ENCODE measurements at places on chromosomes 2 and 18.

GRCh38 chr18:23538001-23538400 is 34.7 kb downstream of the RMC1 start:
- DNase-seq: no peak

- DNase-seq: no peak
These were observed 417.1 kb downstream of the ANKRD30B start for GRCh38 chr18:15165048-15165447.

DNA sequence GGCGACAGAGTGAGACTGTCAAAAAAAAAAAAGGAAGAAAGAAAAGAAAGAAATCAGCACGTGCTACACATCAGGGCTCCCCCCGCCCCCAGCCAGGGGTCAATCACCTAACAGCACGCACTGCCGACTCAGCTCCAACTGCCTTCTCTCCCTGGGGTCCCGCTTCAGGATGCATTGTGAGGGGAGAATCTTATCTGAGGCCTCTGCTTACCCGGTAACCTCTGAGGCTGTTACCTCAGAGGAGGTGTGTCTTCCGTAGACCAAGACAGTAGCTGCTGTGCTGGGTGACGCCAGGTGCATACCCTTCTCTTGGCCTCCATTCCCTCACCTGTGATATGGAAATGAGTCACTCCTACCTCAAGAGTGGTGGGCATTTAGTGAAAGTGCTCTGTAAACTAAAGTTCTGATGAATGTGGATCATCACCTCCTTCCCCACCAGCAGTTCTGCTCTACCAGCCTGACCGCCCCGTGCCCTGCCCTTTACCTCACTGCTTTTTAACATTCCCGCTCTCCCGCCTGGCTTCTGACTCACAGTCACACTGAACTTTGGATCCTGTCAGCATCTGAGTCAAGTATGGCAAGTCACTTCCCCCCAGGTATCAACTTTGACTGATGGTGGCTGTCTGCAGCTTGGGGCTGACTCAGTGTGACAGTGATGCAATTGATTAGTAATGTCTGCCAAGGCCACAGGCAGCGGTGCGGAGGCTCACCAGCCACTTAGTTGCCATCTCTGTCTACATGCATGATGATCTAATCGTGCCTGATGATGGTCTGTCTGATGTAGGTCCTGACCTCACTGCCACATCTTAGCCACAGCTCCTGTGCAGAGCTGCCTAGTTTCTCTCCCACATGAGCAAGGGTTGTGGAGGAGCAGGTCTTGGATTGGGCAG is 20.1 kb downstream of the ARID5A start:
- DNase-seq: no peak

DNA sequence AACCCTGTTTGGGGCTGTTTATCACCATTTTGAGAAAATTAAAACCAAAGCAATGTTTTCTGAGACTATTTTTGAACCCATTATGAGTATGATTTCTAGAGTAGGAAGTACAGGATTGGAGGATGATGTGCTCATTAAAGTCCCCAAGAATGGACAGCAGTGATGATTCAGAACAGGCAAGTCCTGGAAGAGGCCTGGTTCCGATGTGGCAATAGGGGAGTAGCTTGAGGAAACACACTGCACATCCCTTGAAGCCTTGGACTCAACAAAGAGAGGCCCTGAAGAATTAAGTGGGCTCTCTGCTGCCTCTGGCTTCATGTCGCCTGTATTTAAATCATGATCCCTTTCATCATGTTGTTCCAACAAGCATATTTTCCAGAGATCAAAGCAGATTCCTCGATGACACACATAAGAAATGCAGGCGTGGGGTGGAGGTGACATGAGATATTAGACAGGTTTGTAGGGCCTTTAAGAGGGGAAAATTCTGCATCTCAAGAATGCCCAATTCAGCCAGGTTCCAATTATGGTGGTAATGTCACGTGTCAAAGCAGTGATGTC is 242.2 kb downstream of the FHOD3 start:
- no peak for DNase-seq
